ENCODE measurements at places on chromosomes 4 and X.
A peak's percentile ranks its signal among the peaks of the same experiment; 100 is the strongest.

GRCh38 chrX:135973025-135973547 is 702 bp downstream of the MMGT1 start:
- DNase-seq, result peak; percentile 6

DNA sequence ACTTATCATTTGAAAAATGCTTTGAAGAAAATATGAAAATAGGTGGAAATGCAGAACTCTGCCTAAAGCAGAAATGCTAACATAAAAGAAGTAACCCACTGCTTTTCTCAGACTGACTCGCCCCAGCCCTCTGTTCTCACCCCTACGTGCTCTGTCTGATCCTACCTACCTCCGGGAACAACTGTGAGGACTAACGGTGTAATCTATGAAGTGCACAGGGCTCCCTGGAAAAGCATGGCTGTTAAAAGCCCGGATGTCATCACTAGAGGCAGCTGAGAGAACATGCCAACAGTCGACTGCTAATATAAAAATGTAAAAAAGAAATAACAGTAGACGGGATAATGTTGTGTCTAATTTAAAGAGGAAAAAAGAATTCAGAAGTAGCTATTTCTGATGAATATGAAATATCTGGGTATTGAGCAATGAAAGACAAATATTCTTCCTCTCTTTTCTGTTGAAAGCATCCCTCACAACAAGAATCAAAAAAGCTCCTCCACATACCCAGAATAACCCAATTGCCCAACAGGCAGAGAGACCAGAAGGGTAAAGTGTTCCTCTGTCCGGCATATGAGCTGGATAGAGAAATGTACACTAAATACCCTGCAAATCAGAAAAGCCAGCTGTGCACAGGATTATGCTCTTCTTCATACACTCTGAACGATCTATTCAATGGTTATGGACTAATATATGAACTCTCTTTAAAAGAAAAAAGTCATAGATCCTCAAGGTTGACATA is 130.7 kb downstream of the TSPAN5 start:
- DNase-seq, result no peak

- no peak for DNase-seq
Observed at GRCh38 chr4:100593935-100594334, 76.1 kb upstream of the EMCN start.

DNA sequence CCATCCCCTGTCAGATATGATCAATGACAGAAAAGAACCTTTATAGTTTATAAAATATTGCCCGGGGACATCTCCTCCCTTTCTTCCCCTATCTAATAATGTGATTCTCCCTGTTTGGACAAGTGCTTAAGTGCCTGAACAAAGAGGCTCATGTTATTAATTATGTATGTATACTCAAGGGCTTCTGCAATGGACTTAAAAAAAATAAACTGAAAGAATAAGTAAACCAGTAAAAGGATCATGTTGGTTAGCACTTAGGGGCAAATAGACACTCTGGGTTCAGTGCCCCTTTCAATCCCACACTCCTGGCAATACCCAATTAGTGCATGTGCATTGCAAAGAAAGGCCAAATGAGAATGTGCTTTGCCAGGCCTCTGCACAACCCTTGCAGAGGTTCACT is 30.7 kb upstream of the RPS6KA6 start:
- no peak for DNase-seq

- no peak for DNase-seq
Observed at GRCh38 chrX:149846789-149847188, 34.2 kb upstream of the MAGEA8 start.

DNA sequence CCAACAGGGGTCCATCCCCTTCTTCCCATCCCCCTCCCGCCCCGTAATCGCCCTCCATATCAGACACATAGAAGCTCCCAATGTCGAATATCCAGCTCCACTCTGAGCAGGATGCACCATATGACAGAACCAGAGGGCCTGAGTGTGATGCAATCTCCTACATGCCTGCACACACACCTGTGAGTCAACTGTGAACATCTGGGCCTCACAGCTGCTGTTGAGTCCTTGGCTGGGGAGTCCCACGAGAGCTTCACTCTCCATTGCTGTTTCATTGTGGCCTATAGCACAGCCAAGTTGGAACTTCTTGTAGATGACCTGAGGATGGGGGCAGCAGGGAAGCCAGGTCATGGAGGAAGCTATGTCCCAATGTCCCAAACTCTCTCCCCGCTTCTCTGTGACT is 8.2 kb downstream of the SLC38A5 start:
- DNase-seq, result no peak

DNA sequence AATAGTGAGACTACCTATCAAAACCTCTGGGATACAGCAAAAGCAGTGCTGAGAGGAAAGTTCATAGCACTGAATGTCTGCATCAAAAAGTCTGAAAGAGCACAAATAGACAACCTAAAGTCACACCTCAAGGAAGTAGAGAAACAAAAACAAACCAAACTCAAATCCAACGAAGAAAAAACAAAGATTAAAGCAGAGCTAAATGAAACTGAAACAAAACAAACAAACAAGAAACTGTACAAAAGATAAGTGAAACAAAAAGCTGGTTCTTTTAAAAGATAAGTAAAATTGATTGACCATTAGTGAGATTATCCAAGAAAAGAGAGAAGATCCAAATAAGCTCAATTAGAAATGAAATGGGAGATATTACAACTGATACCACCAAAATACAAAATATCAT is 378.3 kb upstream of the NDST4 start:
- no peak for DNase-seq

GRCh38 chr4:188037003-188037713 is 41.6 kb downstream of the ZFP42 start:
- DNase-seq, result no peak

- no peak for DNase-seq
Observed at GRCh38 chrX:80388206-80388605, 32.0 kb upstream of the TENT5D start.

DNA sequence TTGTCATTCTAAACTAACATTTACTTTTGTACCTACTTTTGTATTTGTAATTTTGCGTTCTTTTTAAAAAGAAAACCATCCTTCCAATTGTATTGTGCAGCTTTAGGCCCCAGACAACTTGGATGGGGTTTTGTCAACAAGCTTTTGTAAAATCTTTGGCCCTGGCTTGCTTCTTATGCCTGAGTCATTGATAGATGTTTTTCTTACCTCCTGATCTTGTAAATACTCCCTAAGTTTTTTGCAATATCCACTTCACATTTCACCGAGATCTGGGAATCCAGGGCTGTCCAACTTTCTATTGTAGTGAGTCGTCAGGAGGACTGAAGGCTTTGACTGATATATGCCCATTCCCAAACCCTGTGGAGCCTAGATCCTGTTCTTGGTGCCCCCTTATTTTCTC is 126.9 kb upstream of the GUCY1A1 start:
- DNase-seq, result no peak

- no peak for DNase-seq
Observed at GRCh38 chrX:39439906-39440798, 638.9 kb downstream of the MID1IP1 start.

DNA sequence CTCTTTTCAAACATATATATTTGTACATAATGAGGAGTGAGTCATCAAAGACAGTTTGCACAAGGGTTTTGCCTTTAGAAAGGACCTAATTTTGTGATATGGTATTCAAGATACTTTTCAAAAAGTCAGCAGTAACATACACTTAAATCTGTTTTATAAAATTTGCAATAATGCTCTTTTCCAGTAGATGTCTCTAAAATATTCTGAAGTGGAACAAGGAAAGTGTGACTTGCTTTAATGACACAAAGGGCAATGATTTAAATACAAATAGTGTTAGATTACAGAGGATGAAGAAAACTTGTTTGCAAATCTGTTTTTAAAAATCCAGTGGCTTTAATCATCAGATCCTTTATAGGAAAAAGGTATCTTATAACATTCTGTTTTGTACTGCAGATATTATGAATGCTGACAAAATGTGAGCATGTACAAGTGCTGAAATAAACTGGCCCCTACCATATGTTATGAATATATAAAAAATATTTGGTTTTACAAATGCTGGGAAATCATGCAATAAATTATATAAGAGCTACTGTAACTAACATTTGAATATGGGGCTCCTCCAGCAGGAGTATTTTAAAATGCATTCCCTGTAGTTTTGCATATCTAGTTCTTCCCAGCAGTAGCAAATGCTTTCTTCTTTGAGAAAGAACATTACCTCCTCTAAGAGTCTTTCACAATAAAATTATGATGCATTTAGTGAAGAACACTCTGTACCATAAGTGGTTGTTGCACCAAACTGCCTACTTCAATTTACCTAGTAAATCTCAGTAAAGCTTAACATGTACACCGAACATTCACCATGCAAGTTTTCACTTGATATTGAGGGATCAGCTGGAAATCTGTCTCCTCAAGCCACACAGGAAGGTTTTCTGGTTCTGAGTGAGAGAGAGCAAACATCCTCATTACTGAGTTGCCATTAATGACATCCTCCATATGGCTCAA is 20.2 kb downstream of the MMRN1 start:
- no peak for DNase-seq

- no peak for DNase-seq
Observed at GRCh38 chr4:52714597-52715254, 36.5 kb downstream of the ERVMER34-1 start.

DNA sequence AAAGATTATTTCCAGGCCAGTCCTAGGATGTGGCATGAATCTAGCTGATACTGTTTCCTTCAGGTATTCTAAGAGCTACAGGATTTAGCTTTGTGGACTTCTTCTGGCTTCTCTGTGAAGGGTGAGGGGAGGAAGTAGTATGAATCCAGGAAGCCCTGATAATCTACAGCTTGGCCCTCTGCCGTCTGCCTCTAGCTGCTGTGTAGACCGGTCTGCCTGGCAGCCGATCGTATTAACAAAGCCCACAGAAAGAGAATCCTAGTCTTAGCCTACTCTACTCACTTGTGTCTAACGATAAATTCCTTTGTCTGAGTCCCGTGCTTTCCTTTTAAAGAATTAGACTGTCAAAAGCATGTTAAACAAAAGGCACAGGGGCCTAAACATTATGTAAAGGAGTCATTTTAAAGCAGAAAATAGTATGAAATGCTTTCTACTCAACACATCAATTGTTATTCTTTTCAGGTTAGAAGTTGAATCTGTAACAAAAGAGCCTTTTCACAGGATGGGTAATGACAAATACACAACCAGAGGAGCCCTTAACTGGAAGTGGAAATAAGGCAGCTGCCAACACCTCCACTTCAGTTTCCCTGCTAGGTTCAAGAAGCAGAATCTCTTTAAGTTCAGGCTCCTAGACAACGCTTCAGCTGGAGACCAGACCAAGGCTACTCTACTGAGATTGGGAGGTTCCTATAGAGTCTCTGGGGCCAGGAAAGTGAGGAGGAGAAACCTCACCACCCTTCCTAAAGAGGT is 48.9 kb upstream of the UCP1 start:
- no peak for DNase-seq

DNA sequence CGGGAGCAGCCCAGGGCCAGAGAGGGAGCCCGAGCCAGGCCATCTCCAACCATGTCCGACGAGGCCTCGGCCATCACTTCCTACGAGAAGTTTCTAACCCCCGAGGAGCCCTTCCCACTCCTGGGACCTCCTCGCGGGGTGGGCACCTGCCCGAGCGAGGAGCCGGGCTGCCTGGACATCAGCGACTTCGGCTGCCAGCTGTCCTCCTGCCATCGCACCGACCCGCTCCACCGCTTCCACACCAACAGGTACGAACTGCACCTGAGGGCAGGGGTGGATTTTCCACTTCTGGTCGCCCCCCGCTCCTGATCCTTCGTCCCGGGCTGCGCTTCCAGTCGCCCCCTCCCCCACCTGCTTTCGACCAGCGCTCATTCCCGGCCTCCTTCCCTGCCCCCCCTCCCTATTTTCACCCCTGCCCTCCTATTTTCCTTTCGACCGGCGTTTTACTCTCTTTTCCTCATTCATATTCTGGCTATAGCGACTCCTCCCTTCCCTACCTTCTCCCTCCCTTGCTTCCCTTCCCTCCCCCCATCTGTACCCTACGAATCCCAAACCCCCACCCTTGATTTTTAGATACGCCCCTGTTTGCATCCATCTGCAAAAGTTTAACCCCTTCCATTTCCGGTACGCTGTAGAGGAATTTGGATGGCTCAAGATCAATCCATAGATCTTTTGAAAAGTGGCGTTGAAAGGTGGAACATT is 633 bp downstream of the FAM199X start:
- no peak for DNase-seq

DNA sequence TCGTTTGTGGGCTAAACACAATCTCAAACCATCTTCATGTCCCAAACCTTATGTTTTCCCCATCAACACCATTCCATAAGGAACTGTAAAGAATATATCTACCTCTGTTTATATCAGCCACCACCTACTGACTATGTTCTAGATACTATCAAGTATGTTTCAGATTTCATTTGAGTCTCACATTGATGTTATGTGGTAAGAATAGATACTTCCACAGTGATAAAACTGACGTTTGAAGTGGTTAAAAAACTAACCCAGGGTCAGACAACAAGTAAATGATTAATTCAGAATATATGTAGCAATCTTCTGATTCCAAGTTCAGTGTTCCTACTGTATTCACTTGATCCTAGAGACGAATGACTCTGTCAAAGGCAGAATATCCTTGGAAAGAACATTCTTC is 156.8 kb upstream of the RASGEF1B start:
- DNase-seq, result no peak

- DNase-seq, result no peak
Observed at GRCh38 chr4:125836597-125837195, 521.9 kb downstream of the FAT4 start.

DNA sequence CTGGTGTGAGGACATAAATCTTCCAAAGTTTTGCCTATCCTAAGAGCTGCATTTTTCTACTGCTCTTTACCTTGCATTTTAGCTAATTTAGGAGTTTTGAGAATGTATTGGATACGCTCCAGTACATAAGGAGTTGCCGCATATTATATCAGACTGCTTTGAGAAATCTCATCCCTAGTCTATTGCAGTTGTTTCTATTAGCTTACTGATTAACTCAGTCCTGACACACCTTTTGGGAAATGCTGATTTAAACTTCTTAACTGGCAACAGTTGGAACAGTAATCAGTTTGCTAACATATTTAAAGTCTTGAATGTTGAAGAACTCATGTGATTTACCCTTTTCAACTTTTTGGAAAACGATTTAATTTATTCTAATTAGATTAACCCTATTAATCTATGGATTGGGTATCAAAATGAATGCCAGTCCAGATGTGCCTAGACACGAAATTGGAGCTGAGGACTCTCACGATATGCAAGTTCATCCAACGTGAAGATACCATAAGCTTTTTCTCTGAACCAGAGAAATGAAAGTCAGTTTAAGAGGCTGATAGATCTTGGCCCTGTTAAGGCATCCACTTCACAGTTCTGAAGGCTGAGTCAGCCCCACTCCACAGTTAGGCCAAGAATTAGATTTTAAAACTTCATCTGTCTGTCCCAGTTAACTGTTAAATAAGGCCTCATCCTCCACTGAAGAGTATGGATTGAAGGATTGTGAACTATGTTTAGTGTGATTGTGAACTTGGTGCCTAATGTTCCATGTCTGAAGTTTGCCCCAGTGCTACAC is 90.0 kb downstream of the MAOA start:
- DNase-seq, result no peak

DNA sequence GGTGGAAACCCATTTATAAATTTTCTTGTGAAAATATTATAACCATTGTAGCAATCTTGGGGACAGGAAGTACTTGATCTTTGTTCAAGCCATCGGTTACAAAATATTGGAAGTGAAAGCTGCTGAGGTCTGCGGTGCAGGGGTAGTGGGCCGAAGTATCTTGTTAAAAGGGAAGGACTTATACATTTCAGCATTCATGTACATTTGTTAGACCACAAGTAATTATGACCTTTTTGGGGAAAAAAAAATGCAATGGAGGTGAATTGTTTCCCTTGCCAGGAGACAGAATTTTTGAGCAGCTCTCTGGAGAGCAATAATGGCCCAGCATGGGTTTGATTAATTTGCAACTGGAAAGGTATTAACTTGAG is 121.3 kb downstream of the EGF start:
- no peak for DNase-seq

Data from nucleus accumbens (tissue), 56 donors.